ENCODE measurements at places on chromosomes 11 and 22. TPM values are rescaled to one million over a fixed set of nuclear protein-coding genes. Genes with fewer than 3 reads are reported as not detected.

KRTAP5-7 gene
- not detected for total RNA-seq

CCDC188 gene
- 1.6 TPM for total RNA-seq

VSIG10L2 gene
- 0.43 TPM for total RNA-seq

- H3K27me3 ChIP-seq, result no peaks in the 10 kb centered on the region
- H3K4me1 ChIP-seq, result no peaks in the 10 kb centered on the region
- DNase-seq, result no peak
- H3K36me3 ChIP-seq, result no peaks in the 10 kb centered on the region
- H3K4me3 ChIP-seq, result no peak overlapping the region
- no peak overlapping the region for H3K27ac ChIP-seq
These were observed 8.7 kb upstream of the RGL4 start for GRCh38 chr22:23682077-23682476.

DNA sequence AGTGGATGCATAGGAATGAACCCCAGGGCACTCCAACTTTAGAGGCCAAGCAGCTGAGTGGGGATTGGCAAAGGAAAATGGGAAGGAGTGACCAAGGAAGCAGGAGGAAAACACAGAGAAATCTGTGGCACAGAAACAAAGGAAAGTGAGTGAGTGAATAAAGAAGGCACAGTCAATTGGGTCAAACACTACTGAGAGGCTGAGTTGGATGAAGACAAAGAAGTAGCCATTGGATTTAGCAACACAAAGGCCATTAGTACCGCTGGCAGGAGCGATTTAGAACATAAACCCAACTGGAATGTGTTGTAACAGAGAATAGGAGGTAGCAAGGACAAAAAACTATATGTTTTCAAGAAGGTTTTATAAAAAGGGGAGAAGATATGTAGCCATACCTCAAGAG, 6.6 kb upstream of the NXPE1 start:
- no peaks in the 10 kb centered on the region for H3K27me3 ChIP-seq
- no peaks in the 10 kb centered on the region for H3K4me1 ChIP-seq
- DNase-seq, result no peak
- no peak overlapping the region for H3K27ac ChIP-seq

ART5 gene
- total RNA-seq, result 1.7 TPM

CRYBA4 gene
- total RNA-seq, result not detected

GRCh38 chr11:109121173-109121932, 300.6 kb upstream of the C11orf87 start:
- H3K4me1 ChIP-seq, result no peaks in the 10 kb centered on the region
- no peak overlapping the region for H3K4me3 ChIP-seq
- H3K27ac ChIP-seq, result no peak overlapping the region
- no peaks in the 10 kb centered on the region for H3K27me3 ChIP-seq
- no peak for DNase-seq

- H3K27me3 ChIP-seq, result no peaks in the 10 kb centered on the region
- DNase-seq, result peak; percentile 39
- no peaks in the 10 kb centered on the region for H3K4me1 ChIP-seq
- no peak overlapping the region for H3K4me3 ChIP-seq
These were observed 27.6 kb downstream of the PKNOX2 start for GRCh38 chr11:125192183-125192582.

DNA sequence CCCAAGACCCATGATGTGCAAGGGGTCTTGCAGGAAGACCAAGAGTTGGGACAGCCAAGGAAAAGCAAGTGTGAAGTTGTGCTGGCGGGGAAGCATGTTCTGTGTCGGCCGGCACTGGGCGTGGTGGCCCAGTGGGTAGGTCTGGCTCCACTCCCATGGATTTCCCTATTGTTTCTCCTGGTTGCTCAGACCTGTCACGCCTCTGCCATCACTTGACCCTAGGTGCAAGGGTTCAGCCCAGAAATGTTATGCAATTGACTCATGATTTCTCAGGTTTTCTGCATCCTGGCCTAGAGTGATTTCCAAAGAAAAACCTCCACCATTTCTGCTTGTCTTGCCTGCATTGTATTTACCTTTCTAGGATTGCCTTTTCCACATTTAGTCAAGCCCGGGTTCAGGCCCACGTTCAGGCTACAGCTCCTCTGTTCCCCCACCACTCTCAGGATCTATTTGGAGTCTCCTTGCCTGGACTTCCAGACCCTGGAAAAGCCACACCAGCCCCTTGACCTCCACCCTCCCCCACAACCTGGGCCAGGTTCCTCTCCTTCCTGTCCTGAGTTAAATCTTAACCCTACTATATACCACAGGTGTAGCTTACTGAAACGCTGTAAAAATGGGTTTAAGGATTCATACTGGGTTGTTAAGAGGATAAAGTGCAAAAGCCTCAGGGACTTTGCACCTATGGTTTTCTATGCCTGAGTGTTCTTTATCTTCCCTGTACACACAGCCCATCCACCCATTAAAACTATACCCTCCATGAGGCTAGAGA, 17.5 kb upstream of the FOLR1 start:
- H3K27ac ChIP-seq, result no peak overlapping the region
- H3K4me1 ChIP-seq, result no peaks in the 10 kb centered on the region
- H3K36me3 ChIP-seq, result no peaks in the 10 kb centered on the region

- H3K4me3 ChIP-seq, result no peak overlapping the region
- H3K36me3 ChIP-seq, result no peaks in the 10 kb centered on the region
These were observed 25.6 kb downstream of the MN1 start for GRCh38 chr22:27775758-27776649.

- no peaks in the 10 kb centered on the region for H3K27me3 ChIP-seq
- no peak for DNase-seq
- peaks cover 4% of the 10 kb centered on the region for H3K4me1 ChIP-seq
- H3K27ac ChIP-seq, result no peak overlapping the region
These were observed 49.7 kb upstream of the BIRC3 start for GRCh38 chr11:102267609-102268008.

DNA sequence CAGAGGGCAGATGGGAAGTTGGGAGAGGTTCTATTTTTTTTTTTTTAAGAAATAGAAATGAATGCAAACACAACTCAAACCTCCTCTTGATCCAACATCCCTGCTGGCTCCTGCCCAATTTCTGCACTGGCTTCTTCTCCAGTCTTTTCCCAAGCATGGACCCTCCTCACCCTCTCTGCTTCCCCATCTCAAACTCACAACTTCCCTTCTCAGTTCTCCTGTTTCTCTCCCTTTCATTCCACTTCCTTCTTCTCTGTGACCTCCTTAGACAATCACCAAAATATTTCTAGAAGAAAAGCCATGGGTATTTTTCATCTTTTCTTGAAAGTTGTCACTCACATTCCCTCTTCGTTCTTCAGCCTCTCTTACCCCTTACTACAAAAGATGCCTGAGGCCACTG, 85.2 kb upstream of the VPREB1 start:
- H3K4me1 ChIP-seq, result no peaks in the 10 kb centered on the region
- DNase-seq, result no peak
- no peak overlapping the region for H3K4me3 ChIP-seq
- H3K27ac ChIP-seq, result no peak overlapping the region

GRCh38 chr22:50281384-50281760, 11.2 kb upstream of the MAPK11 start:
- H3K4me3 ChIP-seq, result no peak overlapping the region
- no peak overlapping the region for H3K27ac ChIP-seq
- DNase-seq, result no peak
- peaks cover 88% of the 10 kb centered on the region for H3K36me3 ChIP-seq
- H3K4me1 ChIP-seq, result no peaks in the 10 kb centered on the region

GRCh38 chr11:79244798-79245197, 196.0 kb downstream of the TENM4 start:
- DNase-seq, result no peak
- no peaks in the 10 kb centered on the region for H3K27me3 ChIP-seq
- no peaks in the 10 kb centered on the region for H3K4me1 ChIP-seq
- H3K4me3 ChIP-seq, result no peak overlapping the region

DNA sequence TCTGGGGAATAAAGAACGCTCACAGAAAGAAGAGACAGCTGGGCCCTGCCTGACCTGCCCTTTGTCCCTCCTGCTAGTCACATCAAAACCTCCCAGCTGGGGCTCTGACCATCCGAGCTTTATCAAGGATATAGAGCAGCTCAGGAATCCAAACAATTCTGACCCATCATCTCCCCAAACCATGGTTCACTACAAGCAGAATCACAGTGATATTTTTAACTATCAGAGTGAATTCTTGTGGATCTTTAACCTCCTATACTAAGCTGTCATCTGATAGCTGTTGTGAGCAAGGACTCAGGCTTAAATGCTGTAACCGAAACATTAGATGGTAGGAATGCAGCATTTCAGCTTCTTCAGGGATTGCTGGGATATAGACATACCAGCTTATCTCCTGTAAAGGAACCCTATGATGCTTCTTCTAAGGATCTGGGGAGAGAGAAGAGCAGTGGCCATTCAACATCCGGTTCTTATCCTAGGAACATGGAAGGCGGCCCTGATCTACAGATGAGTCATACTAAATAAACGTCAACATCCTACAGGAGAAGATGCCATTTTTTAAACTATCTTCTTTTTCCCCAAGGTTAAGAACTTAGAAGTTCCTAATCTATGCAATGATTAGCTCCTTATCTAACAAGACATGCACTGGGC, 84.7 kb upstream of the AKIP1 start:
- H3K36me3 ChIP-seq, result peaks cover 5% of the 10 kb centered on the region
- no peaks in the 10 kb centered on the region for H3K27me3 ChIP-seq
- DNase-seq, result no peak
- peaks cover 6% of the 10 kb centered on the region for H3K4me1 ChIP-seq

DNA sequence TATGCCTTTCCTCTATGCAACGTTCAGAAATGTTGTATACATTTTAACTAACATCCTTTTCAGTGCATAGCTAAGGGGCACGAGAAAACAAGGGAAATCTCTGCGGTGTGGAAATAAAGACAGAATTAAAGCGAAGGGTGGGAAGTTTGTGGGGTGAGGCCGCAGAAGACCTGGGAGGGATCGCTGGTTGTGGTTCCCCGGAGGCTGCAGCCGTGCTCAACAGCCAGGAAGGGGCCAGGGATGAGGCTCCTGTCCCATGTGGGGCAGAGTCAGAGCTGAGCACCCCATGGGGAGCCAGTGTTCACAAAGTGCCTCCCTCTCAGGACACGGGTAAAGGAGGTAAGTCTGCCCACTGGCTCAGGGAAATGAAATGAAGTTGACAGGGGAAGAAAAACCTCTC, 67.5 kb downstream of the MYEOV start:
- H3K27me3 ChIP-seq, result no peaks in the 10 kb centered on the region
- no peak for DNase-seq
- H3K36me3 ChIP-seq, result no peaks in the 10 kb centered on the region
- H3K27ac ChIP-seq, result no peak overlapping the region

DNA sequence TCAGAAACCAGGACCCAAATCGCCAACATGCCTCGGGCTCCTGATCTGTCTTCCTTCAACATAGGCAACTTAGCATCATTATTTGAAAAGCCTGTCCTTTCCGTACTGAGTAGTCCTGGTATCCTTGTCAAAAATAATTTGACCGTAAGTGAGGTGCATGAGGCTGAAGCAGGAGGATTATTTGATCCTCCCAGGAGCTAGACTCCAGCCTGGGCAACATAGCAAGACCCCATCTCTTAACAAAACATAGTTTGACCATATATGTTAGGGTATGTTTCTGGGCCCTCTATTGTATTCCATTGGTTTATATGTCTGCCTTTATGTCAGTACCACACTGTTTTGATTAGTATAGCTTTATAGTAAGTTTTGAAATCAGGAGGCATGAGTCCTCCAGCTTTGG, 112.5 kb downstream of the MICAL3 start:
- H3K36me3 ChIP-seq, result no peaks in the 10 kb centered on the region
- H3K4me1 ChIP-seq, result peaks cover 30% of the 10 kb centered on the region
- H3K27ac ChIP-seq, result peak overlapping the region; percentile 81
- peaks cover 3% of the 10 kb centered on the region for H3K27me3 ChIP-seq
- no peak overlapping the region for H3K4me3 ChIP-seq

GRCh38 chr11:20357150-20357549, 6.4 kb upstream of the HTATIP2 start:
- no peak overlapping the region for H3K27ac ChIP-seq
- no peaks in the 10 kb centered on the region for H3K36me3 ChIP-seq
- H3K4me3 ChIP-seq, result no peak overlapping the region
- no peaks in the 10 kb centered on the region for H3K4me1 ChIP-seq
- no peak for DNase-seq
- H3K27me3 ChIP-seq, result peaks cover 9% of the 10 kb centered on the region

CSKMT gene
- total RNA-seq, result 19.8 TPM

GRCh38 chr11:267491-267994, 10.7 kb upstream of the NLRP6 start:
- no peak overlapping the region for H3K27ac ChIP-seq
- H3K4me1 ChIP-seq, result peaks cover 7% of the 10 kb centered on the region
- no peak for DNase-seq
- no peaks in the 10 kb centered on the region for H3K36me3 ChIP-seq
- H3K4me3 ChIP-seq, result no peak overlapping the region

GRCh38 chr11:116326146-116326545, 446.6 kb downstream of the BUD13 start:
- no peaks in the 10 kb centered on the region for H3K36me3 ChIP-seq
- DNase-seq, result no peak
- H3K27ac ChIP-seq, result no peak overlapping the region
- no peaks in the 10 kb centered on the region for H3K4me1 ChIP-seq

- H3K4me3 ChIP-seq, result no peak overlapping the region
- no peak overlapping the region for H3K27ac ChIP-seq
- no peaks in the 10 kb centered on the region for H3K36me3 ChIP-seq
- H3K27me3 ChIP-seq, result no peaks in the 10 kb centered on the region
These were observed 5.7 kb upstream of the ADAMTS15 start for GRCh38 chr11:130442737-130443136.

- no peak overlapping the region for H3K4me3 ChIP-seq
- no peak overlapping the region for H3K27ac ChIP-seq
- H3K36me3 ChIP-seq, result peaks cover 3% of the 10 kb centered on the region
- DNase-seq, result peak; percentile 48
- no peaks in the 10 kb centered on the region for H3K4me1 ChIP-seq
- H3K27me3 ChIP-seq, result no peaks in the 10 kb centered on the region
These were observed 20.6 kb downstream of the TSPAN4 start for GRCh38 chr11:863023-863909.

- H3K27me3 ChIP-seq, result no peaks in the 10 kb centered on the region
- no peak overlapping the region for H3K27ac ChIP-seq
- H3K4me3 ChIP-seq, result no peak overlapping the region
- no peak for DNase-seq
- no peaks in the 10 kb centered on the region for H3K36me3 ChIP-seq
- H3K4me1 ChIP-seq, result peaks cover 26% of the 10 kb centered on the region
These were observed 186.5 kb downstream of the SNX19 start for GRCh38 chr11:130729678-130730300.

- no peaks in the 10 kb centered on the region for H3K27me3 ChIP-seq
- H3K36me3 ChIP-seq, result no peaks in the 10 kb centered on the region
- H3K4me3 ChIP-seq, result no peak overlapping the region
- no peaks in the 10 kb centered on the region for H3K4me1 ChIP-seq
These were observed 6.3 kb downstream of the NXPE2 start for GRCh38 chr11:114684636-114685035.

DNA sequence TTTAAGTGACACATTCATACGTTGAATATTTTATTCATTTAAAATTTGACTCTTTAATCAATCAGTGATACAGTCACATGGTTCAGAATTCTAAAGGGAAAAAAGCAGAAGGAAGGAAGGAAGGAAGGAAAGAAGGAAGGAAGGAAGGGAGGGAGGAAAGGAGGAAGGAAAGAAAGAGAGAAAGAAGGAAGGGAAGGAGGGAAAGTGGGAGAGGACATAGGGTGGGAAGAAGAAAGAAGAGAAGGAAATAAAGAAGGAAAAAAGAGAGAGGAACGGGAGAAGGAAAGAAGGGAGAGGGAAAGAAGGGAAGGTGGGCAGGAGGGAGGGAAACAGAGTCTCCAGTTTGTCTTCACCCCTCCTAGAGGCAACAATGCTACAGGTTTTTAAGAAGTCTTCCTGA, 518.6 kb downstream of the MIAT start:
- no peak overlapping the region for H3K4me3 ChIP-seq
- peaks cover 3% of the 10 kb centered on the region for H3K4me1 ChIP-seq
- peaks cover 8% of the 10 kb centered on the region for H3K27me3 ChIP-seq
- H3K27ac ChIP-seq, result no peak overlapping the region
- DNase-seq, result no peak
- no peaks in the 10 kb centered on the region for H3K36me3 ChIP-seq

ATM gene
- 165 TPM for total RNA-seq
